Large intestine (tissue), 12 donors: ENCODE measurements at places on chromosomes 7 and 10.
A peak's percentile ranks its signal among the peaks of the same experiment; 100 is the strongest.

GRCh38 chr10:127374074-127374680, 174.9 kb upstream of the NPS start:
- DNase-seq = no peak

DNA sequence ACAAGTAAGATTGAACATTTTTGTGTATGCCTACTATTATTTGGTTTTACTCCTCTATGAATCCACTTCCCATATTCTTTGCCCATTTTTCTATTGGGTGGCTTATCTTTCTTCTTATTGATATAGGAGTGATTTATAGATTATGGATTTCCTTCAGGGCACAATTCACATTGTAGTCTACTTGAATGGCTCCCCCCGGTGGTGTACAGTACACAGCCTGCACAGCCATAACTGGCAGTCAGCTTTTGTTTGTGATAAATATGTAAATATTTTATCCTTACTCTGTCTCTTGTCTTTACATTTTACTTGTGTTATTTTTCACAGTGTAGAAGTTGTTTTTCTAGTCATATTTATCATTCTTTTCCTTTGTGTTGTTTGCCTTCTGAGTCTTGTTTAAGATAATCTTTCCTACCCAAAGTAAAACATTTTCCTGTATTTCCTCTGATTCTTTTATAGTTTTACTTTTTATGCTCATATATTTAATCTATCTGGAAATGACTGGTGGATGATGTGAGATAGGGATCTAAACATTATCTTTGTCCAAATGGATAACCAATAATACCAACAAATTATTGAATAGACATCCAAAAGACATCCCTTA, 23.9 kb upstream of the CALD1 start:
- DNase-seq = no peak

DNA sequence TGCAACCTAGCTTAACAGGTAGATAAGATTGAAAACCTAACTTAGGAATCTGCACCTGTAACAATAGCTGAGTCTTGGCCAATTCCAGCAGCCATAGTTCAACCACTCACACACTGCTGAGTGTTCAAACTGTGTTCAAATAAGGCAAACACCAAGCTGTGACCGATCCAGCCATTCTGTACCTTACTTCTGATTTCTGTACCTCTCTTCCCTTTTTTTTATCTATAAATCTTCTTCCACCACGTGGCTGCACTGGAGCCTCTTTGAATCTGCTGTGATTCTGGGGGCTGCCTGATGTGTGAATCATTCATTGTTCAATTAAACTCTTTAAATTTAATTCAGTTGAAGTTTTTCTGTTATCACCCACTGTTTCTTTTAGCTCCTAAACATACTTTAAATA, 15.7 kb upstream of the FOXL3 start:
- no peak for DNase-seq

GRCh38 chr10:128063736-128064107, 62.5 kb downstream of the MKI67 start:
- DNase-seq = no peak

DNA sequence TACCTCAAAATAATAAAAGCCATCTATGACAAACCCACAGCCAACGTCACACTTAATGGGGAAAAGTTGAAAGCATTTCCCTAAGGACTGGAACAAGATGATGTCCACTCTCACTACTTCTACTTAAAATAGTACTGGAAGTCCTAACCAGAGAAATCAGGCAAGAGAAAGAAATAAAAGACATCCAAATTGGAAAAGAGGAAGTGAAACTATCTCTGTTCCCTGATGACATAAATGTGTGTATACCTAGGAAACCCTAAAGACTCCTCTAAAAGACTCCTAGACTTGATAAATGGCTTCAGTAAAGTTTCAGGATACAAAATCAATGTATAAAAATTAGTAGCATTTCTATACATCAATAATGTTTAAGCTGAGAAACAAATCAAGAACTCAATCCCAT, 314.1 kb downstream of the WDR37 start:
- no peak for DNase-seq

GRCh38 chr7:128121711-128122530, 90.7 kb upstream of the LRRC4 start:
- DNase-seq = no peak

DNA sequence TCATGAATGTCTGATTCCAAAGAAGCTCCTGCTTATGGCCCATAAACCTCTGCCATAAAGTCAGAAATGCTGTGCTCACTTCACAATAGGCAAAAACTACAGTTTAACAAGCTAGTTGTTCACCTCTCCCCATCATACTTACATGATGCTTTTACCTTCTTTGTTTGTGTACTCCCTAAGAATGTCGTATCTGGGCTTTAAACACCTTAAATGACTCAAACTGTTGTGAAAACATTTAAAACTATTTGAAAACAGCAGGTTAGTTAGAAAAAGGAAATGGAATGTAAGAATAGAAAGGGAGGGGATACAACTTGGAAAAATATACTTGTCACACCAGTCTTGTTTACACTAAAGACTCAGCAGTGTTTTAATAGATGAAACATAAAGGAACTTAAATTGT, 128.2 kb upstream of the AGR3 start:
- no peak for DNase-seq

DNA sequence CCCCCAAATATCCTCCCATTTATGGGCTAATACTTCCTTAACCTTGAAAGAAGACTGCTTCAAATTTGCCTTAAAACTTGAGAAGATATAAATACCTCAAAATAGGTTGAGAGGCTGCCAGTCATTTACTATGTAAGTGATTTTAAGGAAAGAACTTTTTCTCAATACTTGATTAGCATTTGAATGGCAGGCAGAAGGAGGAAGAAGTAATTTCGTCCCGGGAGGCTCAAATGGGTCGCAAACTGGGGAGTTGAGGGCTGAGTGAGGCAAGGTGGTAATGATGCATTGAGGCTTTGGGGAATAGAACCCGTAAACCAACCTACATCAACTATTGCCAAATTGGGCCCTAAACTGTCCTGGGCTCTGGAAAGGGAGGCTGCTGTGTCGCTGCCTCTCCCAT, 11.1 kb downstream of the CAMK1D start:
- no peak for DNase-seq

- DNase-seq = peak; percentile 33
Measured at GRCh38 chr10:107814865-107815487, 650.5 kb upstream of the SORCS1 start.

- no peak for DNase-seq
Measured at GRCh38 chr10:133279326-133280226, 2.9 kb upstream of the ADAM8 start.

GRCh38 chr10:82882722-82883121, 1007.7 kb downstream of the NRG3 start:
- DNase-seq = no peak

GRCh38 chr7:154987571-154987970, 15.4 kb downstream of the PAXIP1 start:
- no peak for DNase-seq

DNA sequence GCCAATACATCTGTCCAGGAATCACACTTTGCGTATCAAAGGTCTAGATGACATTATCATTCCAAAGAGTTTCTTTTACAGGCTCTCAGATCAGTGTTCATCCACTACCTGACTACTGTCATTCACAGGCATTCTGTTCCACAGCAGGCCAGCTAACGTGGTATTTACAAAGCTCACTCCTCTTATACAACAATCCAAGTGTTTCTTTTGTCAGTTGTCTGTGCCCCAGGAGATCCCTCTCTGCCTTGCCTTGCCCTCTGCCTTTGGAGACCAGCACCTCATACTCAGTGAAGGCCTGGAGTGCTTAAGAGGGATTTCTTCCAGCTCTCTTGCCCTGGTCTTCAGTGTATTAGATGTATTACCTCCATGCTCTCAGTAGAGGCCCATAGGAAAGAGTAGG, 34.6 kb upstream of the CC2D2B start:
- DNase-seq = no peak

GRCh38 chr10:25056726-25057125, 40.3 kb downstream of the THNSL1 start:
- DNase-seq = no peak

DNA sequence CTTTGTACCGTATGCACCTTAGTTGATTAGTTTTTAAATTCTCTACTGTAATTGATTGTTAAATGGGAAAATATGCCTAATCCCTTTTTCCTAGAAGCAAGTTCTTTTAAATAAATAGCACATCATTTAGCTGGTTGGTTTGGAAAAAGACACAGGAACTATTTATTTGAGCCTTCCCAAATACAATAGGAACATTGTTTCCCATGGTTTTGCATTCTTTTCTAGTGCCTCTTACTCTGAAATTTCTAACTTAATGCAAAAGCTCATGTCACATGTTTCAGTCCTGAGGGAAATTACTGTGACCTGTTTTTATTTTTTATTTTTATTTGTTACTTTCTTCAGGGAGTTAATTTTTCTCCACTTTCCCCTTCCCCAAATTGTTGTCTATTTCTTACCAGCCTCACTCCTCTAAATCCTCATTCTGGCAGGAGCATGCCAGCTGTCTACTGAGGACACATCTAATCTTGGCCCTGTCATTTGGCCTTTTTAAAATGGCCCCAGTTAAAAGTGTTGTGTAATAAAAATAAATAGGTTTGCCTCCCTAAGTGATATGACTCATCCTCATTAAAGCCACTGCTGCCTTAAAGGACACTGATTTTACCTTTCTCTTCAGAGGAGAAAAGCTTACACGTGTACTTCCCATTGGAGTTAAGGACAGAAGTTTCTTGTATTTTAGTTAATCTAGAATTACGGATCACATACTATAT, 94.5 kb downstream of the PPP1R3A start:
- DNase-seq = no peak

DNA sequence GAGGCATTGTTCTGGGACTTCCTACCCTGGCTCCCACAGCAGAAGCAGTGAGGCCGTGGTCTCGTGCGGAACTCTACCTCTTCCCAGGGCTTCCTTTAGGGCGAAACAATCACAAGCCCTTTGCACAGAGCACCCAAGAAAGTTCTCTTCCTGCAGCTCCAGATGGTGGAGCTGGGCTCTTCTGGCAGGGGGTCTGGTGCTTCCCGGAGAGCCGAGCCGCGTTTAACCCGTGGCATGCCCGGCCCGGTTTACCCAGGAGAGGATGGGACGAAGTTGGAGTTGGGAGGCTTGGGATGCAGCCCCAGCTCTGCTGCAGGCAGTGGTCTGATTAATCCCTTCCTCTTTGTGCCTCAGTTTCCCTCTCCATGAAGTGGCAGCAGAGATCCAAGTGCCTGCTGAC, 9.0 kb upstream of the ATP6V0E2 start:
- DNase-seq = no peak

- peak; percentile 22 for DNase-seq
Measured at GRCh38 chr10:118865998-118866693, 111.4 kb upstream of the CACUL1 start.

GRCh38 chr7:158950914-158951635, 94.7 kb downstream of the DYNC2I1 start:
- no peak for DNase-seq

DNA sequence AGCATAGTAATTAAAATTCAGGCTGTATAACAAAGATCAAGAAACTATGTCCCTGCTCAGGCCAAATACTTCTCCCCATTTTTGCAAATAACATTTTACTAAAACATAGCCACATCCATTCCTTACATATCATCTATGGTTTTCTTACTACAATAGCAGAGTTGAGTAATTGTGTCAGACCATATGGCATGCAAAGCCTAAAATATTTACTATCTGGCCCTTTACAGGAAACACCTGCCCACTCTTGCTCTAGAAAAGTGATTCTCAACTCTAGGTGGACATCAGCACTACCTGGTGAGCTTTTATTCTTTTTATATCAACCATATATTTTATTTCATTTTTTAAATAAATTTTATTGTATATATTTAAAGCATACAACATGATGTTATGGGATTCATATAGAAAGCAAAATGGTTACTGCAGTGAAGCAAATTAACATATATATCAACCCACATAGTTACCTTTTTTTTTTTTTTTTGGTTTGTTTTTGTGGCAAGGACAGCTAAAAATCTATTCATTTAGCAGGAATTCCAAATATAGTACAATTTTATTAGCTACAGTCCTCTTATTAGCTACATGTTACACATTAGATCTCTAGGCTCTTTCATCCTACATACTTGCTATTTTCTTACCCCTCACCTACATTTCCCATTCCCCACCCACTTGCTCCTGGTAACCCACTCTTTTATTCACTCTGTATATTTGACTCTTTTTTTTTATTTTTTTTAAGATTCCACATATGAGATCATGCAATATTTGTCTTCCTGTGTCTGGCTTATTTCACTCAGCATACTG, 19.6 kb downstream of the ABI1 start:
- DNase-seq = no peak

DNA sequence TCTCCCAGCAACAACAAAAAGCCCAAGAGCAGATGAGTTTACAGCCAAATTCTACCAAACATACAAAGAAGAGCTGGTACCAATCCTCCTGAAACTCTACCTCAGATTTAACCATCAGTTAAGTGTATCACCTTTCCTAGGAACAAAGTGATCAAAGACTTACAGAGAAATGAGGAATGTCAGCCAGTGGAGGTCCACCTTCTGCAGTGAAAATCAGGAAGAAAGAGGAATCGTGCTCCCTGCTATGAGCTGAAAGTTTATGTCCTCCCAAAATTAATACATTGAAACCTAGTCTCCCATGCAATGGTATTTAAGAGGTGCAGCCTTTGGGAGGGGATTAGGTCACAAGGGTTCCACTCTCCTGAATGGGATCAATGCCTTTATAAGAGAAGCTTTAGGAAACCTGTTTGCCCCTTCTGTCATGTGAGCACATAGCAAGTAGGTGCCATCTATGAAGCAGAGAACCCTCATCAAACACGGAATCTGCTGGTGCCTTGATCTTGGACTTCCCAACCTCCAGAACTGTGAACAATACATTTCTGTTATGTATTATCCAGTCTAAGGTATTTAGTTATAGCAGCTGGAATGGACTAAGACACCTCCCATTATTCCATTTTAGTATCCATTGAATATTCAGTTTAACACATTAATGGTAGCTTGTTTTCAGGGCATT, 139.0 kb upstream of the FZD8 start:
- DNase-seq = no peak

DNA sequence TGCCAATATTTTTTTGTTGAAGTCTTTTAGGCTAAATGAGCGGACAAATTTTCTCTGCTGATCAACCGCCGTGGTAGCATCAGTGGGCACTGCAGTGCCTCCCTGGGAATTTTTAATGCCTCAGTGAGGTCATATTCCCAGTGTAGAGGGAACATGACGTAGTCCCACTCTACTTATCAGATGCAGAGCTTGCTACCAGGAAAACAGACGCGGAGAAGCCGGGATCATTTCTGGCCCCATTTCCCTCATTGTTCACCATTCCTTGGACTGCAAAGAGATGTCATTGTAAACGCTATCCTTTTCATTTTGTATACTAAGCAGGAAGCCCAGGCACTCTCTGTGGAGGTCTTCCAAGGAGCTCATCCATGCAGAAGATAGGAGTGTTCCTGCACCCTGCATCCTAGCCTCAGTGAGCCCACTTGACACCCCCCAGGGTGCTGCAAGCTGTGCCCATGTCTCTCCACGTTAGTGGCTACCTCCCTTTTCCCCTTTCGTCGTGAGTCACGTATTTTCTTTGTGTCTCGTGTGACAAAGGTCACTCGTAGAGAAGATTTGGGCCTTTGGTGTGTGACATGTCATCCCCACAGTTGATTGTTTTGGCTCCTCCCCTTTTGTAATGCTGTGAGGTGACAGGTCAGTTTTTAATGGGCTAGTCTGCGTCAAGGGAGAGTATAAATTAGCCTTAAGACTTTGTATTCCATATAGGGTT, 145.5 kb downstream of the TCF7L2 start:
- no peak for DNase-seq
